ENCODE measurements at places on chromosomes 5 and 9. TPM values are rescaled to one million over a fixed set of nuclear protein-coding genes. Genes with fewer than 3 reads are reported as not detected.

Gene ALAD
- 14.7 TPM for total RNA-seq

Gene RARS1
- 98.8 TPM for total RNA-seq

Gene DND1
- 2.9 TPM for total RNA-seq

Gene ORM1
- total RNA-seq: 7.2 TPM

Gene TAF11L11
- total RNA-seq: not detected

Gene PAM
- total RNA-seq: 71.8 TPM

Gene GDA
- 0.39 TPM for total RNA-seq

Gene PFN3
- 0.48 TPM for total RNA-seq

Gene TMEM203
- 50.6 TPM for total RNA-seq

Gene EPB41L4A
- 5.2 TPM for total RNA-seq

Gene KIF4B
- not detected for total RNA-seq

Gene BSPRY
- 6.4 TPM for total RNA-seq

Gene HMHB1
- total RNA-seq: not detected

Gene SLC6A7
- total RNA-seq: not detected

Gene FOXD4L5
- total RNA-seq: 0.07 TPM

Gene CCDC180
- total RNA-seq: 5.9 TPM

Gene FAM151B
- total RNA-seq: 0.48 TPM

Gene UGT3A2
- 16.5 TPM for total RNA-seq

Gene GPR150
- total RNA-seq: 0.13 TPM

Gene ANXA1
- total RNA-seq: 1.7 TPM

Gene LRRC70
- 0.37 TPM for total RNA-seq
